ENCODE measurements at places on chromosomes 7 and 10.

DNA sequence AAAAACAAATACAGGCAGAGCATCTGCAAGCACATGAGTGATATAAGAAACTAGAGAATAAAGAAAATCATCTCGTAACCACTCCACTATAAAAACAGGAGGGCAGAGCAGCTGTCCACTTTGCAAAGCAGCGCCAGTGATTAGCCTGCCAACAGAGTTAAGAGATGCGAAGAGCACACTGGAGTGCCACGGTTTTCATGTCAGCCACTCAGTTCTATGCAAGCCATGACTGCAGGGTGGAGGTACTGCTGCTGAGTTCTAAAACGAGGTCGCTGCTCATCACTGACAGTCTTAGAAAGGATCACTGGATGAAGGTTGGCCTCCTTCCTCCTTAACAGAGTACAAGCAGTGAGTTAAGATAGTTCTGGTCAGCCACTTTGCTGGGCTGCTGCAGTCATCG lies 58.5 kb downstream of the FGFR2 start:
- no peak for DNase-seq

GRCh38 chr10:44774676-44775401 lies 136.3 kb upstream of the TMEM72 start:
- no peak for DNase-seq

DNA sequence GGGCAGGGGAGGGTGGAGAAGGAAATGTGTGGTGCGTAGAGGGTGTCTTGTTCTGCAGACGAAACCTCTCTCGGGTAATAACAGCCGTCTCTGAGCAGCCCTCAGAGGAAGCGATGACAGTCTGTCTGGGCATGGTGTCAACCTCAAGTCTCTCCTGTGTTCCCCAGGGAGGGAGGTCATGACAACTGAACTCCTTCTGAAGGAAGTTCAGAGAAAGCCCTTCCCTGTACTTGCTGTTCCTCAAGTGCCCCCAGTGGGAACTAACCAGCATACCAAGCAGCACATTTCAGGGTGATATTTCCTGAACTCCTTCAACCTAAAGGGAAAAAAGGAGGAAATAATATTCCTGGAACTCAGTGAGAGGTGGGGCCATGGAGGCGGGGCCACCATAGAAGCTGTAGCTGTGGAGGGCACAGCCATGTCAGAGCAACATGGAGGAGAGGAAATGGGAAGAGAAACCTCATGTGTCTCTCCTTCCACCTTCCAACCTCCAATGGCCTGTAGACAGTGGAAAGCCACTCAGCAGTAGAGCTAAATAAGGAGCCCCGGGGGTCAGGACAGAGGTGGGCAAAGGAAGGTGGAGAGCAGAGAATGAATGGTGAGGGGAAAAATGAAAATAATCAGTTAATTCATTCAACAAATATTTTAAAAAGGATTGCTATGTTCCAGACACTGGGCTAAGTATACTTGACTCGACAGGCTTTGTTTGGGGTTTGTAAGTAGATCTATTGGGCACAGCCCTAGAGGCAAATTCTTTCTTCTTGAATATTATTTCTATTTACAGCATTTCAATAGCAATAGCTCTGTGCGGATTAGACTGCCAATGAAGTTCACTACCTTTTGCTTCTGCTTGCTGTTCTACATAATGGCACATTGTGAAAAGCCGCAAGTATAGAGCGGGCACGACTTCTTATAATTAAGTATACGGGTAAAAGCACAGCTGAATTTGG lies 61.0 kb upstream of the AOAH start:
- DNase-seq = peak; percentile 27

DNA sequence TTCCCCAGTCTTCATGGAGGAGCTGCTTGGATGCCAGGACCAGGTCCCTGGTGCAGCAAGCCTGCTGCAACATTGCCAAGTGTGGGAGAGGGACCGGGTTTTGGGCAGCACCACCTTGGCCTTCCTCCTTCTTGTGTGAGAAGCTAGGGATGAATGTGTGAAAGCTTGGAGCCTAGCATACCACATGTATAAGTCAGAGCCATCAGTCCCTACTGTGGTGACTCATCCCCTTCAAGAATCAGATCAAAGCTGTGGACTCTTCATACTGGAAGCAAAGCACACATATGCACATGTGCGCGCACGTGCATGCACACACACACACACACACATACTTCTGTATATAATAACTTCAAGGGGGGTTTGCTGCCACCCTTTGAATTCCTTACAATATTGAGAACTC lies 527.8 kb downstream of the LRMDA start:
- DNase-seq = no peak

DNA sequence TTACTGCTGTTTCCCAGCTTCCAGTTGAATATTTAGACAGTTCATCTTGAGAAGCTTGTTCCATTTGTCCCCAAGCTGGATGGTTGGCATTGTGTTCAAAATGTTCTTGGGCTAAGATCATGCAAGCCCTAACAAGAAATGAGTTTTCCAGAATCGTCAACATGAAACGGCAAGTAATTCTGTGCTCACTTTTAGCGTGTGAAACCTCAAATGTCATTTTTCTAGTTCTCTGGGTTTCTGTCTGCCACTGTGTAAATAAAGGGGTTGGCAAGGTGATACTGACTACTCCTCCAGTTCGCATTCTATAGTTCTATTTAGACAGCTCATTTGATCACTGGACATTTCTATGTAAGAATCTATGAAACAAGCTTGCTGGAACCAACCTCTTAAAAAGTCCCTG lies 194.0 kb downstream of the AHR start:
- no peak for DNase-seq

DNA sequence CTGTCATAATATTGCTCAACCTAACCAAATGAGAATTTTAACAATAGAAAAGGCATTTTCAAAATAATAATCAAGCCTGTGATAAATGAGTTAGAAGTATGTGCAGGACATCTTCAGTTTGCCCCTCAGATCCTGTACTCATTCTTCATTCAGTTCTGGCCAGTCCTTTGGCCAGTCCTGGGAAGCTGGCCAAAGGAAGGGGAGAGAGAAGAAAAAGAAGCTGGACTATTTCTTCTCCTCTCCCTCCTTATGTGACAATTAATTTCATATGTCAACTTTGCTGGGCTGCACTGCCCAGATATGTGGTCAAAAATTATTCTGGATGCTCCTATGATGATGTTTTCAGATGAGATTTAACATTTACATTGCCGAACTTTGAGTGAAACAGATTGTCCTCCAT lies 31.6 kb upstream of the ITGB8 start:
- no peak for DNase-seq

GRCh38 chr10:110872984-110873923 lies 1.5 kb downstream of the PDCD4 start:
- no peak for DNase-seq

- no peak for DNase-seq
Observed at GRCh38 chr7:26989897-26990670, 105.7 kb downstream of the HOXA1 start.

DNA sequence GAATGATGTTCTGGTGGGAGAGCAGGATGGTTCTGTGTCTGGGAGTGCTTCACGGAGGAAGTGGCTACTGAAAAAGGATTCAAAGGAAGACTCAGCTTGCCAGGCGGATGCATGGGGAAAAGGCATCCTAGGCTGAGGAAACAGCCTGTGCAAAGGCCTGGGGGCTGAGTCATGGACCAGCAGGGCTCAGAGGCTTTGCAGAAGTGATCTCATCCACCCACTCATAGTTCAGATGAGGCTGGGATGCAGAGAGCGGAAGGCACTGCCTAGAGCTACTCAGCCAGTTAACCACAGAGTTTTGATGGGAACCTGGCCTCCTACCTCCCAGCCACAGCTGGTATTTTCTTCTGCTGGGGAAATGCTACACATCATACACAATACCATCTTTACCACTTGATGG lies 15.8 kb upstream of the ADAMTS14 start:
- DNase-seq = no peak

- no peak for DNase-seq
Observed at GRCh38 chr10:102501201-102502028, 1.1 kb downstream of the ACTR1A start.

DNA sequence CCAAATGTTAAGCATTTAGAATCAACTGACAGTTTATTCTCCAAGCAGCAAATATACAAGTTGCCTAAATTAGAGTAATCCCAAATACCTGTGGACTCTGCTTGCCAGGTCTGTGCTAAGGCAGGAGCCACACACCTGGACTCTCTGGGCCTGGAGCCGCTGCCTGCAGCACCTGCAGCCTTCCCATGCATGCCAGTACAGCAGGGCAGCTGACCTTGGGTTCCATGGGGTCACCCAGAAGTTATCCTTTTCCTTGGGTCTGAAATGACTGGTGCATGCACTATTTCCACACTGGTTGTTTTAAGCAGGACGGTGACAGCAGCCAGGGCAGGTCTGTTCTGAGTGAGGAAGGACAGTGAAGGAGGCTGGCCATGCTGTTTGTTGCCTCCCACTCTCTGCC lies 573.2 kb downstream of the GLRX3 start:
- no peak for DNase-seq

Data from activated naive CD4-positive, alpha-beta T cell (primary cell).